ENCODE measurements at places on chromosomes 6 and 20.
A peak's percentile ranks its signal among the peaks of the same experiment; 100 is the strongest.

GRCh38 chr6:154370545-154370944 is 13.9 kb upstream of the IPCEF1 start:
- no peak for DNase-seq

GRCh38 chr20:51902933-51903332 is 100.6 kb upstream of the SALL4 start:
- DNase-seq, result no peak

GRCh38 chr20:57287901-57288300 is 21.5 kb upstream of the BMP7 start:
- DNase-seq, result no peak

DNA sequence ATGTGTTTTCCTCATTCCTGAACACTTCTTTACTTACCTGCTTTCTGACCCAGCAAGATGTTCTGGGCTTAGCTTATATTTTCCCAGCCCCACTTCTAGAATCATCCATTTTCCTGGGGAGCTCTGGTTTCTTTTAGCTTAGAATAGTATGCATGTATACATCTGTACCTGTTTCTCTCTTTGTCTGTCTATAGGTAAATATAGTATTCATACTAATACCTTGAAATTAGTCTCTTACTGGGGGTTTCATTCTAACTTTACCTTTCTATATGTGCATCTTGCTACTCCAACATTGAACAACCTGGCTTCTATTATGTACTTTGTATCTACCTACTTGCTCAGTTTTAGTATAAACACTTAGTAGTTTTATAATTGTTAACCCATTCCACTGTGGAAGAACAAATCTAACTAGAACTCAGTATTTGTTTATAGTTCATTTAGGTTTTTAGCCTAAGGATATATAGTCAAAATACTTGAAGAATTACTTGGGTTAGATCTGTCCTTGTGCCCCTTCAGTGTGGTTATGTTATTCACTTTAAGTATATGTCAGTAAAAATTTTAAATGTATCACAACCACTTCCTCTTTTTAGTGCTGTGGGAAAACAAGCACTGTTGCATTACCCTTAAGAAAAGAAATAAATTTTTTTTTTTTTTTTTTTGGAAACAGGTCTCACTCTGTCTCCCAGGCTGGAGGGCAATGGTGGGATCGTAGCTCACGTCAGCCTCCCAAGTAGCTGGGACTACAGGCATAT is 54.0 kb downstream of the ASXL1 start:
- DNase-seq, result no peak

GRCh38 chr20:22908944-22909343 is 126.2 kb upstream of the SSTR4 start:
- DNase-seq, result no peak

GRCh38 chr20:61397790-61398189 is 145.7 kb downstream of the CDH4 start:
- no peak for DNase-seq

- no peak for DNase-seq
Measured at GRCh38 chr6:37134036-37134395, 35.9 kb upstream of the PIM1 start.

DNA sequence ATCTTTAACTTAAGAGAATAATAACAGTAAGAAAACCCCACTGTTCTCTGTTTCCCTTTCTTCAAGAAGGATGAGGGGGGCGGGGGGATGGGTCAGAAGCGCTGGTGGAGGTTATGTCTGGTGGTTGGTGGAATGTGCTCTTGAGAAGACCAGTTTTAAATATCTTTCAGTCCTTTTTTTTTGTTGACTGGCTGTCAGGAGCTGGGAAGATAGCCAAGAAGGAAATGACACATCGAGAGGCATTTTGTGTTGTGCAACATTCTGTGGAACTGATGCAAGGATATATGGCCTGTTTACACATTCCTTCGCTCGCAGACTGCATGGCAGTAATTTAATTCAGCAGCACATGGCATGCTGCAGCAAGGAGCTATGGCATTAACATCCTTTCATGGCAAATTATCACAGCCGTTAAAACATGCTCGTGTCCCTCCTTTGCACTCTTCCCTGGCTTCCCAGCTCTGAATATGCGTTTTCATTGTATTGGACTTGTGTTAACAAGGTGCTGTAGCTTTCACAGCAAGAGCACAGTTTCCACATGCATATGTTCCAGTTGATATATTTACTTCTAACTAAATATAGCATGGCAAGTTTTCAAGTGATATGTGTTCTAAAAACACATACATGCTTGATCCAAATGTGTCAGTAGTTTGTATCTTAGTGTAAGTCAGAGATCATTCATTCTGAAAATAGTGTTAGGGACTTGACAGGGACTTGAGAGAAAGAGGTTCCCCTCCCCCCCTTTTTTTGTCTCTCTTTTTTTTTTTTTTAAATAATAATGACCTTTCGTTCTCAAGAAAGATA is 68.2 kb upstream of the SUPT3H start:
- DNase-seq, result no peak

- DNase-seq, result no peak
Measured at GRCh38 chr20:17957505-17958363, 10.9 kb downstream of the SNX5 start.

GRCh38 chr20:7399575-7399974 is 540.7 kb downstream of the HAO1 start:
- DNase-seq, result no peak

DNA sequence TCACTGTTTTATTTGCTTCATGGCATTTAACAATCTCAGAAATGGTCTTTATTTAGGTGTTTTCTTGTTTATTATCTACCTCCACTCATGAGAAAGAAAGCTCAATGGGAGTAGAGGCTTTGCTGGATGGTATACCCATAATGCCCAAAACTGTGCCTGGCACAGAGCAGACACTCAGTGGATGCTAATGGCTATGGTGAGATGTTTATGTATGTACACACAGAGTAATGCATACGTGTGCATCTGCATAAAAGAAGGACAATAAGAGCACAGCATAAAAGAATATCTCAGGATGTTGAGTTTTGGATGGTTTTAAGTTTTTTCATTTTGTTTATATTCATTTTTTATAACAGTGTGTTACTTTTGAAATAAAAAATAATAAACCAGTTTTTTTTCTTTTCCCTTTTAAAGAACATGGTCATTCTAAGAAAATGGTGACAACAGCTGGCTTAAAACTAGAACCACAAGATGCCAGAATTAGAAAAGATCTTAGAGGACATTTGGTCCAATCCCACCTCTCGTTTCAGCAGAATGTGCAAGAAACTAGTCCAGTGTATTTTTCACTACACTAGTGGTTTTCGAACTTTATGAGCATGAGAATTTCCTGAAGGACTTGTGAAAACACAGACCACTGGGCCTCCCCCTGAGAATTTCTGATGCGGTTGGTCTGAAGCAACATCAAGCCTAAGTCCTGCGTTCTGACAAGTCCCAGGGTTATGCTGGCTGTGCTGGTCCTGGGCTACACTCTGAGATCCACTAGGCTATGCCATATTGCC is 131.9 kb downstream of the FYN start:
- no peak for DNase-seq

DNA sequence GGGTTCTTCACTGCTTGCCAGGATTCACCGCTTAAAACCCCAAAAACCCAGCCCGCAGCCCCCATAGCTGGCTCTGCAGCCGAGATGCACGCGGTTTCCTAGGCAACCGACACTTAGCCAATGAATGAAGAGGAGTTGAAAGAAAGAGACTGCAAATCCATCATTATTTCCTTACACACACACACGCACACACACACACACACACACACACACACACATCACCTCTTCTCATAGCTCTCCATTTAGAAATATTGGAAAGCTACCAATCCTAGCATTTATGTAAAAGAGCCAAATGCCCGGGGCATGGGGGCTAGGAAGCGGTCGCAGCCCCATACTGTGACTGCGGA is 3.4 kb upstream of the TUBB2B start:
- DNase-seq, result no peak

GRCh38 chr6:57068061-57068460 is 21.6 kb downstream of the KIAA1586 start:
- DNase-seq, result no peak

- no peak for DNase-seq
Measured at GRCh38 chr6:163338671-163339405, 75.7 kb upstream of the QKI start.

- no peak for DNase-seq
Measured at GRCh38 chr6:48713612-48714011, 602.6 kb upstream of the PTCHD4 start.

DNA sequence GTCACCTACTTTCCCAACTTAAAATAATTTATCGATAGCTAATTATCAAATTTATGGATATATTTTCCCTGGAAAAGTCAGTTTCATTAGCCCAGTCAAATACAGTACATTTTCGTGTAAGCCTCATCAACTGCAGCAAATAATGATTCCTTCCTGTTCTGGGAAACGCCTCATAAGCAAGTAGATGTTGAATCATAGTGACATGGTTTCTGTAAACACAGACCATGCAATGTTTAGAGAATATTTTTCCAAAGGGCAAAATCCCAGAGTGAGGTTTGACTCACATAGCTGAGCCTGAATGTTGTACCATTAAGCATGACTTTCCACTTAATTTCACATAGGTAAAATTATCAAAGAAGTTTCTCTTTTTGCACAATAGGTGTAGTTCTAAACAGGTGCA is 16.7 kb upstream of the VNN1 start:
- DNase-seq, result no peak

DNA sequence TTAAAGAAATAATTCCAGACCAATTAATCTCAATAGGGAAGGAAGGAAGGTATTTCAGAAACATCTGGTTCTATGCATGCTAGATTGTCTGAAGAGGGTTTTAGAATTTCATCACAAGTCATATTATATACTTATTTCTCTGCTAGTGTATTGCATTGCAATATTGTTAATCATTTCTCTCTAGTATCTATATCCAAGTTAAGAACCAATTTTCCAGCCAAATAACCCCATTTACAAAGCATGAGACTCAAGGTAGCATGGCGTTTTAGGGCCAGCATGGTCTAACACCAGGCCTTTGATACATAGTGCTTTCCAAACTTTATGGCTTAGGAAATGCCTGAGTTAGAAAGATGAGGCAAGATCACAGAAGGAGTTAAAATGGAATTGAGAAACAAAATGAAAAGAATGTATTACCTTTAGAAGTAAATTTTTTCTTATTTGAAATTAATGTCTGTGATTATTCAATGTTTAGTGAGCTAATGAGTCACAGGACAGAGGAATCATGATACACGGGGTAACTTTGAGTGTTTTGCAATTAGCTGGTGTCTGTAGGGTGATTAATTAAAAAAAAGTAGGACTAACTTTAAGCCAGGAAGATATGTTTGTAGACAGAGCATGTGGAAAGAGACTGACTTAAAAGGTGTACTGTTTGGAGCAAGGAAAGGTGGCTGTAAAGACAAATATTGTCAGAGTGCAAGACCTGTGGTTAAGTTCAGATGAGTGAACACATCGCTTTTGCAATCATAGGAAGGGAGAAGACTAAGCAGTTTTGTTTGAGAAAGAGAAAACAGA is 1006.2 kb upstream of the CITED2 start:
- DNase-seq, result no peak

DNA sequence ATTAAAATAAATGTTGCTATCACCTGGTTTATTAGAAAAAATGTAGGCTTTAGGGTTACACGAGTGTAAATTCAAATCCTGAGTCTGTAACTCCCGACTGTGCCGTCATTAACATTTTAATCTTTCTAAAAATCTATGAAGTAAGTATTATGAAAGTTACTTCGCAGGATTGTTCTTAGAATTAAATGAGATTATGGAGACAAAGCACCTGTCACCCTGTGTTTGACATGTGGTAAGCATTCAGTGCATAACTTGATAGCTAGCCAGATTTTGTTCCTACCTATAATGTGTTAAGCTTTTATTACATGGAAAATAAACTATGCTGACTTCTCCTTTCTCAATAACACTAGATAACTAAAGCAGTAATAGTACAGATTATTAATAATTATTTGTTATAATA is 429.7 kb upstream of the MMS22L start:
- DNase-seq, result no peak

DNA sequence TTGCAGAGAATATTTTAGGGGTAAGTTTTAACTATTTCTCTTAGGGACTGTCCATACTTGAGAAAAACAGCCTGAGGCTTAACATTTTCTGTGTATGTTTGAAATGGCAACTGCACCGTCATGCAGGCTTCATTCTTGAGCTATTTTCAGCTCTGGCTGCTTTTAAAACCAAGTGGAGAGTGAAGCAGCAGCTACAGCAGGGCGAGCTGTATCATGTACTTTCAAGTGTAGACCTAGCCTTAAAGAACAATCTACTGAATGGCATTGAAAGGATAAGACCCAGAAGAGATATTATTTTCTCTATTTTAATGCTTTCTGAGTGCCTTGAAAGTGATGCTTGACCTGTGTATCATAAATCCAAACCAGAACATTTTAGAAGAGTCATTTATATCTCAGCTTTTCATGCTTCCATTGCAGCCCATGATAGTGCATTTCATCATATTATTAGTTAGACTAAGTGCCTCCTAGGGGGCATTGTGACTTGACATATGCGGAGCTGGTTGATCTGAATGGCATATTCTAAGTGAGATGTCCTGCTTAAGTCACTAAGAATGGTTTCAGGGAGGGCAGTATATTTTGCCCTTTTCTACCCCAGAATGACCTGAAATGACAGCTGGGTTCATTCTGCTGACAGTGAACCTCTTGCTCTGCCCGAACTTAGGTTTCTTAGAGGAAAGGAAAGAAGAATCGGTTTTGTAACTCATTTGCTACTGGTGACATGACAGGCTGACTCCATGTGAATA is 85.3 kb downstream of the NKAIN2 start:
- DNase-seq, result no peak

DNA sequence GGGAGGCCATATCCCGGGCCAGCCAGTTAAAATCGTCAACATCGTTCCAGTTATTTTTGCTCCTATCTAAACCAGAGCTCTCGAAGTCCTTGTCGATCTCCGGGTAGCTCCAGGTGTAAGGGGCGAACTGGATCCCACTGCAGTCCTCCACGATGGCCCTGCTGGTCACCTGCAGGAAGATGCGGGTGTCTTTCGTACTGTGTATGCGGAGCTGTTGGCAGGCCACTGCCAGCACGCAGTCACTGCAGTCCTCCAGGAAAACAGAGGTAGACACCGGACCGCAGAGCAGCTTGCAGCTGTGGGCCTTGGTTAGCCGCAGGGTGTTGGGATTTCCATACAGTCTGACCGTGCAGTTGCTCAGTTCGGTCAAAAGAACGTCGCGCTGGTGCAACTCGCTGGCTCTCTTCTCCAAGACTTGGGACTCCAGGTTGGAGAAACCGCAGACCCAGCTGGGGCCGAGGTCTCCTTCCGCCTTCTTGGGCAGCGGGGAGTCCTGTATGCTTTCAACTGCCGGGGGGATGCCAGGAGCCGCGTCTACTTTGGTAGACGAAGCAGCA is 742 bp downstream of the TBCC start:
- DNase-seq, result peak; percentile 27
